ENCODE measurements at places on chromosomes 7 and 10. TPM values are rescaled to one million over a fixed set of nuclear protein-coding genes. Genes with fewer than 3 reads are reported as not detected.

PGAM1 gene
- 176 TPM for polyA plus RNA-seq

- no peak for DNase-seq
Observed at GRCh38 chr7:2242541-2243429, 759 bp downstream of the NUDT1 start.

DNA sequence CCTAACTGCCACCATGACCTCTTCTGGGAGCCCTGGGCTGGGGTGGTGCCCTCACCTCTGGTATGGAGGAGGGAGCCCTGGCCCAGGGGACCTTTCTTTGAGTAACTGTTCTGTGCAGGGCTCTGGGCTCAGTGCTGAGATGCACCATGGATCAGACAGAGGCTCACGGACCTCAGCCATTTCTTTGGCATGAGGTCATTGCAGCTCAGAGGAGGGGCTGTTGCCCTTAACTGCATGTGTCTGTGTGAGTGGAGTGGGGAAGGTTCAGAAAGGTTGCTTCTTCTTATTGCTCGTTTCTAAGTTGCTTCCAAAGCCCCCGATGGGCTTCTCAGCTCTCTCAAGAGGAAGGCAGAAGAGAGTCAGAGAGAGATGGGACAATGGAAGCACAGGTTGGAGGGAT is 233.9 kb downstream of the RPS24 start:
- DNase-seq: no peak

DNA sequence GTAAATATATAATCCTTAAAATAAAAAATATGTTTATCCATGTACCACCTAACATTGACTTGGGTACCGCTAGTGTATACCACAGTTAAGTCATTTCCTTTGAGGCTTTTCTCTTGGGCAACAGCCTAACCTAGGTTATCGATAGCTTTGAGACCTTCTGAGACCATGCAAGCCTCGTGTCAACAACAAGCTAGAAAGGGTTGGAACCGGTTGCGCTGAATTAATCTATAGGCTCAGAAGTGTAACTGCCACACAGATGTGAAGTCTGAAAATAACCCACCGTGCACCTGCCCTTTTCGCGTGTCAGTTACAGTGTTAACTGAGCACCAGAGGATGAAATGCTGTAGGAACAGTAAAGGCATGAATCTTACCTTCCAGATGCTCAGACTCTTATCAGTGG is 59.8 kb downstream of the ARID5B start:
- no peak for DNase-seq

DNA sequence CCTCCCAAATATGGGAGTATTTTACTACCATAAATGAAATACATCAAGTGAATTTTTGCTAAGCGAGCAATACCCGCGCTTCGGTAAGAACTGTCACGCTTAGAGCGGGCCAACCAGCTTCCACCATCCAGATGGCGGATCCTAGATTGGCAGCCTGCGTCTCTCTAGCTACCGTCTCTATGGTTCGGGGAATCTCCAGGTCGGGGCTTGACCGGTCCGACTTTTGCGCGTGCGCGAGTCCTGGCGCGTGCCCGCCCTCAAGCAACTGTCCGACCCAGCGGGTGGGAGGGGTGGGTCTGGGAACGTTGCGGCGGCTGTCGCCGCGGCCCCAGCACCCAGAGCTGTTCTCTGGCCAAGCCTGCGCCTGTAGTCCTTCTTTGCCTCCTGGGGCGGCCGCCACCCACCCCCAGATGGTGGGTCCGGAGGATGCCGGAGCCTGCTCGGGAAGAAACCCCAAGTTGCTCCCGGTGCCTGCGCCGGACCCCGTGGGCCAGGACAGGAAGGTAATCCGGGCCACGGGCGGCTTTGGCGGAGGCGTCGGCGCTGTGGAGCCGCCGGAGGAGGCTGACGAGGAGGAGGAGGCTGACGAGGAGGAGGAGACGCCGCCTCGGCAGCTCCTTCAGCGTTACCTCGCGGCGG is at the start of gene TBC1D12:
Gene TBC1D12 (plus strand): TSS at position 338 of the 639 bp plus-strand sequence. CDS start 73 bp downstream, at position 411.
- DNase-seq: peak; percentile 83

DNA sequence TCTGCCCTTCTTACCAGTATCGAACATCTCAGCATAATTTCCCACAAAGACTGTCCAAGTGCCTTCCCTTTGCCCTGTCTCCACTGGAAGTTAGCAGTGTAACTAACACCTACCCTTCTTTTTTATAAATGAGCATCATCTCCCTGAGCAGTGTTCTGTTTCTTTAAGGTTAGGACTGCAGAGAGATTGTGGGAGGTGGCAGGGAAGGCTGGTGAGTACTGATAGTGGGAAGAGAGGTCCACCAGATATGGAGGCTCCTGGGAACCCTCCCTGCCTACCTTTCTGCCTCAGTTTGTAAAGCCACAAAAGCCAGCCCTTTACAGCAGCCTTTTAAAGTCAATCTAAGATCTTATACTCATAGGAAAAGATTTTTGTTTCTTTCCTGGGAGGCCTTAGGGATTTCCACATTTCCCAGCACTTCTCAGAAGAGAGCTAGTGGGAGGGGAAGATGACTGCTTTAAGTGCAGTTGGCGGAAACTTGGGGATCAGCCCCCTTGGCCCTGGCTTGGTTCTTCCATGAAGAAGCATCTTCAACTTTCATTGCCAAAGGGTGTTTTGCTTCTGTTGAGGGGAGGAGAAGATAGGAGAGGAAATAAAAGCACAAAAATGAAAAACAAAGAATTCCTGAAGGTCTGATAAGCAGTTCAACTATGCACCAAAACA is 36.6 kb upstream of the CALD1 start:
- DNase-seq: no peak

RHBDD2 gene
- polyA plus RNA-seq: 70.5 TPM
